ENCODE measurements at places on chromosomes 16 and 17. TPM values are rescaled to one million over a fixed set of nuclear protein-coding genes. Genes with fewer than 3 reads are reported as not detected.

- DNase-seq: peak; percentile 65
- no peak overlapping the region for H3K27ac ChIP-seq
- H3K27me3 ChIP-seq: peaks cover 24% of the 10 kb centered on the region
- no peaks in the 10 kb centered on the region for H3K36me3 ChIP-seq
- H3K4me1 ChIP-seq: no peaks in the 10 kb centered on the region
These were observed 196.1 kb downstream of the NTN1 start for GRCh38 chr17:9217151-9218056.

DNA sequence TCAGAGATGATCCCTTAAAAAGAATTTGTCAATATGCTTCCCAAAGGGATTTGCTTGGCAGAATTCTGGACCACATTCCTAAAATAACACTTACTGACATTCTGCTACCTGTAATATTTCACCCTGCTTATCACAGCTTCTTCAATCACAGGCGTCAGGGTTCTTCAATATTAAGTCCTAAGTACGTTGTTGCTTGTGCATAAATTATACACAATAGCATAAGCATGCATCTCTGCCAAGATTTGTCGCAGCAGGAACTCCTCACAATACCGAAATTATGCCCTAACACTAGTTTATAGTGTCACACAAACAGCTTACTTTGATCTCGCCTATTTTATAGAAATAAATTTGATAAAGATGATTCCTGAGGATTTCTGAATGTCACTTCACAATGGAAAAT is 48.9 kb downstream of the UBE2G1 start:
- H3K4me3 ChIP-seq: no peak overlapping the region
- H3K4me1 ChIP-seq: peaks cover 59% of the 10 kb centered on the region
- H3K36me3 ChIP-seq: no peaks in the 10 kb centered on the region
- H3K27ac ChIP-seq: peak overlapping the region; percentile 85
- DNase-seq: no peak

GRCh38 chr16:80695020-80695419 is 109.4 kb downstream of the CDYL2 start:
- no peak overlapping the region for H3K4me3 ChIP-seq
- H3K27ac ChIP-seq: no peak overlapping the region
- peak; percentile 24 for DNase-seq
- H3K36me3 ChIP-seq: no peaks in the 10 kb centered on the region

GRCh38 chr16:22008215-22009059 is 526 bp downstream of the MOSMO start:
- H3K4me1 ChIP-seq: peaks cover 8% of the 10 kb centered on the region
- H3K27ac ChIP-seq: no peak overlapping the region
- no peaks in the 10 kb centered on the region for H3K36me3 ChIP-seq
- peak overlapping the region; percentile 82 for H3K4me3 ChIP-seq
- no peak for DNase-seq

GRCh38 chr17:40458851-40459482 is 15.7 kb downstream of the IGFBP4 start:
- H3K27me3 ChIP-seq: no peaks in the 10 kb centered on the region
- H3K4me3 ChIP-seq: no peak overlapping the region
- H3K36me3 ChIP-seq: peaks cover 9% of the 10 kb centered on the region

The TMEM100 gene
- not detected for polyA plus RNA-seq

GRCh38 chr16:30186444-30186781 is 3.0 kb downstream of the CORO1A start:
- no peaks in the 10 kb centered on the region for H3K27me3 ChIP-seq
- H3K4me1 ChIP-seq: no peaks in the 10 kb centered on the region
- H3K27ac ChIP-seq: no peak overlapping the region
- DNase-seq: no peak
- H3K36me3 ChIP-seq: no peaks in the 10 kb centered on the region
- no peak overlapping the region for H3K4me3 ChIP-seq

- peaks cover 3% of the 10 kb centered on the region for H3K36me3 ChIP-seq
- H3K27me3 ChIP-seq: no peaks in the 10 kb centered on the region
- no peak overlapping the region for H3K27ac ChIP-seq
These were observed 82.7 kb upstream of the CREBBP start for GRCh38 chr16:3963203-3963602.

The CD7 gene
- polyA plus RNA-seq: 0.17 TPM

- no peak for DNase-seq
- H3K27me3 ChIP-seq: no peaks in the 10 kb centered on the region
- H3K4me1 ChIP-seq: no peaks in the 10 kb centered on the region
- no peak overlapping the region for H3K27ac ChIP-seq
- H3K36me3 ChIP-seq: no peaks in the 10 kb centered on the region
- no peak overlapping the region for H3K4me3 ChIP-seq
These were observed 236.5 kb downstream of the C16orf95 start for GRCh38 chr16:87080571-87081167.

GRCh38 chr17:39627712-39628516 is 1.2 kb downstream of the PPP1R1B start:
- H3K27ac ChIP-seq: no peak overlapping the region
- peaks cover 32% of the 10 kb centered on the region for H3K27me3 ChIP-seq
- peak overlapping the region; percentile 56 for H3K4me3 ChIP-seq

GRCh38 chr17:55198690-55199370 is 65.9 kb upstream of the HLF start:
- H3K4me3 ChIP-seq: no peak overlapping the region
- no peak overlapping the region for H3K27ac ChIP-seq
- H3K36me3 ChIP-seq: no peaks in the 10 kb centered on the region
- no peak for DNase-seq
- H3K4me1 ChIP-seq: no peaks in the 10 kb centered on the region

The TBC1D3H gene
- not detected for polyA plus RNA-seq

DNA sequence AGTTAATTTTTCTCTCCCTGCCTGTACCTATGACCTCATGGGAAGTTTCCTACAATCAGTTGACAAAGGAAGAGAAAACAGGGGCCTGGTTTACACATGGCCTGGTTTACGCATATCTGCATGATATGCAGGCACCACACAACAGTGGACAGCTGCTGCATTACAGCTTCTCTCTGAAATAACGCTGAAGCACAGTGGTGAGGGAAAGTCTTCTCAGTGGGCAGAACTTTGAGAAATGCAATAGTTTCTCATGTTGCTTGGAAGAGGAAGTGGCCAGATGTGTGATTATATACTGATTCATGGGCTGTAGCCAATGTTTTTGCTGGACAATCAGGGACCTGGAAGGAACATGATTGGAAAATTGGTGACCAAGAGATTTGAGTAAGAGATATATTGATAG is 324.1 kb upstream of the GOT2 start:
- no peak overlapping the region for H3K4me3 ChIP-seq
- H3K27me3 ChIP-seq: no peaks in the 10 kb centered on the region
- no peak overlapping the region for H3K27ac ChIP-seq
- no peak for DNase-seq

DNA sequence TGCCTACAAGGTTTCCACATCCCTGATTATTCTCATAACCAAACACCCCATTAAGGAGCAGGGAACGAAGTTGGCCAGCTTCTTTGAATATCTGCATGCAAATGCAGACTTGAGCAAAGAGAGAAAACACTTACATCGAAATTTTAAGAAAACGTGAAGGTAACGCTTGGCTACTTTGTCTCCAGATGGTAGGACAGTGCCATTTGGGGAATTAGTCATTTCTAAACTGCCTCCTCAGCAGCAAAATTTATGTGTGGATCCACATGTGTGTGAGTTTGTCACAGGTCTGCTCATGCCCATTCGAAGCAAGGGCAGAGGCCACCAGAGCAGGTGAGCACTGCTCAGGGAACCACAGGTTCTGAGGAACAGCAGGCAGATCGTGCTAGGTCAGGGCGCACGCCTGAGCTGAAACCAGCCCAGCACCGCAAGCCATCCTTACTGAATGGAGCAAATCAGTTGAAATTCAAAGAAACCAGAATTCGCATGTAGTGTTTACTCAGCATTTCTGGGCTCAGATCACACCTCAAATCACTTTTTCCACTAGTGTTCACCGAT is 80.1 kb downstream of the SOCS1 start:
- H3K4me3 ChIP-seq: no peak overlapping the region
- H3K36me3 ChIP-seq: no peaks in the 10 kb centered on the region
- no peak for DNase-seq
- H3K4me1 ChIP-seq: peaks cover 12% of the 10 kb centered on the region
- H3K27ac ChIP-seq: no peak overlapping the region

The DUS2 gene
- 29.7 TPM for polyA plus RNA-seq

- H3K27ac ChIP-seq: no peak overlapping the region
- peaks cover 4% of the 10 kb centered on the region for H3K4me1 ChIP-seq
These were observed 1.8 kb downstream of the RAB11FIP3 start for GRCh38 chr16:427250-427649.

The MMD gene
- 112 TPM for polyA plus RNA-seq

The CACNG1 gene
- polyA plus RNA-seq: not detected

GRCh38 chr17:57756951-57757350 is 11.9 kb upstream of the CCDC182 start:
- no peaks in the 10 kb centered on the region for H3K36me3 ChIP-seq
- H3K27me3 ChIP-seq: no peaks in the 10 kb centered on the region
- no peak for DNase-seq
- no peak overlapping the region for H3K27ac ChIP-seq
- no peaks in the 10 kb centered on the region for H3K4me1 ChIP-seq

DNA sequence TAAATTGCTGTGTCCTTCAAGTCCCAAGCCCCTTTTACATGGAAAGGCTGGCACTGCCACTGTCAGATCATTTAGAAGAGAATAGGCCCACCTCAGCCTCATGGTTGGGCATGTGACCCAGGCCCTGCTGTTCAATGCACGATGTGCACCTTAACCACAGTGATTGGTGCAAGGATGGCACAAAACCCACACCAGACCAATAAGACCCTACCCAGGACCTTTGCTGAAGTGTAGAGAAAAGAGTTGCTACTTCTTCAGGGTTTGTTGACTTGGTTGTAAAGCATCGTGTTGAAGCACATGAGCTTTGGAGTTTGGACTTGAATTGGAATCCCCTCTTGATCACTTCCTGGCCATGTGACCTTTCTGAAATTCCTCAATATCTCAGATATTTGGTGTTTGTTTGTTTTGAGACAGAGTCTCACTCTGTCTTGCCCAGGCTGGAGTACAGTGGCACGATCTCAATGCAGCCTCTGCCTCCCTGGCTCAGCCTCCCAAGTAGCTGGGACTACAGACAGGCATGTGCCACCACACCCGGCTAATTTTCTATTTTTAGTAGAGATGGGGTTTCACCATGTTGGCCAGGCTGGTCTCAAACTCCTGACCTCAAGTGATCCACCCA is 24.8 kb downstream of the DNAJA2 start:
- H3K27ac ChIP-seq: no peak overlapping the region
- DNase-seq: no peak
- no peaks in the 10 kb centered on the region for H3K4me1 ChIP-seq

GRCh38 chr16:74825941-74826340 is 51.3 kb upstream of the FA2H start:
- no peaks in the 10 kb centered on the region for H3K4me1 ChIP-seq
- no peaks in the 10 kb centered on the region for H3K36me3 ChIP-seq
- H3K27me3 ChIP-seq: no peaks in the 10 kb centered on the region
- H3K4me3 ChIP-seq: no peak overlapping the region

GRCh38 chr16:66834746-66835145 is 4.0 kb upstream of the NAE1 start:
- no peak overlapping the region for H3K4me3 ChIP-seq
- H3K4me1 ChIP-seq: no peaks in the 10 kb centered on the region
- no peaks in the 10 kb centered on the region for H3K36me3 ChIP-seq
- H3K27ac ChIP-seq: no peak overlapping the region
- DNase-seq: no peak
- H3K27me3 ChIP-seq: peaks cover 11% of the 10 kb centered on the region
